ENCODE measurements at places on chromosomes 11 and 22.

- no peak for DNase-seq
Measured at GRCh38 chr11:96681019-96681716, 291.4 kb downstream of the JRKL start.

DNA sequence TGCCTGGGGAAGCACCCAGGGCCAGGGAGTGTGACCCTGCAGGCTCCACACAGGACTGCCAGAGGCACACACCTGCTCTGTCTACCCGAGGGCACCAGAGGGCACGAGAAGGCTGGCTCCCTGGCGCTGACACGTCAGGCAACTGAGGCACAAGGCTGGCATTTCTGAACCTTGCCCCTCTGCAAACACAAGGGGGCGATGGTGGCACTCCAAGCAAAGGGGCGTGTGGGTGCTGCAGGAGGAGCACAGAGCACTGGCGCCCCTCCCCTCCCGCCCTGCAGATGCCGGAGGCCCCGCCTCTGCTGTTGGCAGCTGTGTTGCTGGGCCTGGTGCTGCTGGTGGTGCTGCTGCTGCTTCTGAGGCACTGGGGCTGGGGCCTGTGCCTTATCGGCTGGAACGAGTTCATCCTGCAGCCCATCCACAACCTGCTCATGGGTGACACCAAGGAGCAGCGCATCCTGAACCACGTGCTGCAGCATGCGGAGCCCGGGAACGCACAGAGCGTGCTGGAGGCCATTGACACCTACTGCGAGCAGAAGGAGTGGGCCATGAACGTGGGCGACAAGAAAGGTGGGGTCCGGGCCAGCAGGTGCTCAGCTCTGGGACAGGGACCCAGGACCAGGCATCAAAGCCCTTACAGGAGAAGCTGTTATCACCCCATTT lies 20.8 kb upstream of the TXNRD2 start:
- no peak for DNase-seq

DNA sequence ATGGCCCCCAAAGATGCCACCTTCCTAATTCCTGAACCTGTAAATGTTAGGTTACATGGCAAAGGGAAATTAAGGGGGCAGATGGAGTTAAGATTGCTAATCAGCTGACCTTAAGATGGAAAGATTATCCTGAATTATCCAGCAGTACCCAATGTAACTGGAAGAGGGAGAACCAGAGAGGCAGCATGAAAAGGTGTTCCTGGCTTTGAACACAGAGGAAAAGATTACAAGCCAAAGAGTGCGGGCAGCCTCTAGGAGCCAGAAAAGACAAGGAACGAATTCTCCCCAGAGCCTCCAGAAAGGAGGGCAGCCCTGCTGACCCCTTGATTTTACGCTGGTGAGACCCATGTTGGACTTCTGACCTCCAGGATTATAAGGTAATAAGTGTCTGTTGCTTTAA lies 15.1 kb upstream of the THRSP start:
- DNase-seq = no peak

GRCh38 chr11:86145439-86146156 lies 76.7 kb upstream of the PICALM start:
- no peak for DNase-seq

DNA sequence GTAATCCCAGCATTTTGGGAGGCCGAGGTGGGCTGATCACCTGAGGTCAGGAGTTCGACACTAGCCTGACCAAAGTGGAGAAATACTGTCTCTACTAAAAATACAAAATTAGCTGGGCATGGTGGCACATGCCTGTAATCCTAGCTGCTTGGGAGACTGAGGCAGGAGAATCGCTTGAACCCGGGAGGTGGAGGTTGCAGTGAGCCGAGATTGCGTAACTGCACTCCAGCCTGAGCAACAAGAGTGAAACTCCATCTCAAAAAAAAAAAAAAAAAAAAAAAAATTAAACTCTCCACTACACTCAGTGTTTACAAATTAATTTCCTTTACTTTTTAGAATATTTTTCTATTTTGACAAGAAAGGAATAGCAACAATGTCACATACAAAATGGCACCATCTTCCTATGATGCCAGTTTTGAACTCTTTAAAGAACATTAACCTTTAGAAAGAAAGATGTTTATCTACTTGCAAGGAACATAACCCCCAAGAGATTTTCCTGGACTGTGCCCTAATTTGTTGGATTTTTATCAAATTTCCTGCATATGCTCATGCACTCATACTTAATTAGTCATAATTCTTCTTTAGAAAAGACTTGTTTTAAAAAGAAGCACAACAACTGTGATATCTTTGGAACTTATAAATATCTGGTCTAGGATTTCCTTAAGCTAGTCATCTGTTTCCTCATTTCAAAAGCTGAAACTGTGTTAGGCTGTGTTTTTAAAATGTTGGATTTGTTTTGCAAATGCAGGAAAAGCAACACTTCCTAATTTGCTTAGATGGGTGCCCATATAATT lies 22.6 kb upstream of the HIPK3 start:
- no peak for DNase-seq

GRCh38 chr11:69199583-69200315 lies 44.0 kb downstream of the SMIM38 start:
- DNase-seq = no peak

DNA sequence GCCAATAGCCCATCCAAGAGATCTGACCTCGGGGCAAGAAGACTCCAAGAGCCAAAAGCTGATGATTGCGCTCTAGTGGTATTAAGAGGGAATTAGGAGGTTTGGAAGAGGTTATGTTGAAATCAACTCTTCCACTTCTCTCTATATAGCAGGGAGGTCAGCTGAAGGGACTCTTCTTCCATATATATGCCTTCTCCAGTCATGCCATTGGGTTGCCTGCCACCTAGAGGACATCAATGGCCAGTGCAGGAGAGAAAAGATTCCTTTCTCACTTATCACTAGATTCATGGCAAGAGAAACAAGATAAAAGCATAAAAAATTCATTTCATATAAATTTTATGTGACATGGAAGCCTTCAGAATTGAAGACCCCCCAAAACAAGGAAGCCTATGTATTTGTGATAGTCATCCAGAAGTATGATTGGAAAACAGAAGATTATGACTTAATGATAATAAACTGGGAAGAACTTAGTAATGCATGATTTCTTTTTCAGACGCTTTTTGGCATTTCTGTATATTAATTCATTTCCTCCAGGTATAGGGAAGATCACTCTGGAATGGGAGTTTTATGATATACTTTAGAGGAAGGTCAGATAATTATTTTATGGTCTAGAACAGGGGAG lies 435.1 kb upstream of the DDI1 start:
- no peak for DNase-seq

All from SK-N-MC (cell line).